Fibroblast of mammary gland (primary cell): ENCODE measurements at places on chromosomes 4 and X.

GRCh38 chr4:82069883-82070638 lies 303.7 kb downstream of the HNRNPD start:
- DNase-seq: no peak

DNA sequence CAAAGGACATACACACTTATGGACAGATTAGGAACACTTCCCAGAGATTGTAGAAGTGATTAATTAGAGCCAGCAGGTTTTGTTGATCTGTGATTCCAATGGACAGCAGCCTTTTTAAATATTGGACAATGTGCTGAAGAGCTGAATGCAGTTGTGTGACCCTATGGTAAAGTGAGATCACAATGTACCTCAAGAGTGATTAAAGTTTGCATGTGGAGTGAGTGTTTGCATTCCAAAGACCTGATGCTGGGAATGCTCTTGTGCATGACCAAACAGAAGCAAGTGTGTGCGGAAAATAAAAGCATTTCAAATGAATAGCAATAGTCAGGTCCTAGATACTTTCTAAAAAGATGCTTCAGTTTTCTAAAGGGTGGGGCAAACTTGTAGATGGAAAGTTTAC lies 154.1 kb downstream of the BANK1 start:
- peak; percentile 6 for DNase-seq

GRCh38 chr4:1968686-1969295 lies 40.0 kb downstream of the NELFA start:
- DNase-seq: no peak

- DNase-seq: no peak
Measured at GRCh38 chr4:117700111-117700892, 334.0 kb upstream of the NDST3 start.

GRCh38 chr4:56477192-56477702 lies 9.8 kb downstream of the SRP72 start:
- DNase-seq: no peak

DNA sequence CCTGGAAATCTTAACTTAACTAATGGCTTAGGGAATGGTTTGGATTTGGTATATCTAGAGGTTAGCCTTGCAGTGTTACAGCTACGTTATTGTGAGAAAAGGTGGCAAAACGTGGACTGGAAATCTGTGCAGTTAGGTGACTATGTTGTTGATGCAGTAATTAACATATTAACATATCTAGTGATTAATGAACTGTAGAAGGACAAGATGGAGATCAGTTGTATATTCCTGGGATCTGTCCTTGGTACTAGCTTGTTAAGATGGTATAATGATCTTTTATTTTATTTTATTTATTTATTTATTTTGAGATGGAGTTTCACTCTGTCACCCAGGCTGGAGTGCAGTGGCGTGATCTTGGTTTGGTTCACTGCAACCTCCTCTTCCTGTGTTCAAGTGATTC lies 36.9 kb downstream of the GPAT3 start:
- no peak for DNase-seq

DNA sequence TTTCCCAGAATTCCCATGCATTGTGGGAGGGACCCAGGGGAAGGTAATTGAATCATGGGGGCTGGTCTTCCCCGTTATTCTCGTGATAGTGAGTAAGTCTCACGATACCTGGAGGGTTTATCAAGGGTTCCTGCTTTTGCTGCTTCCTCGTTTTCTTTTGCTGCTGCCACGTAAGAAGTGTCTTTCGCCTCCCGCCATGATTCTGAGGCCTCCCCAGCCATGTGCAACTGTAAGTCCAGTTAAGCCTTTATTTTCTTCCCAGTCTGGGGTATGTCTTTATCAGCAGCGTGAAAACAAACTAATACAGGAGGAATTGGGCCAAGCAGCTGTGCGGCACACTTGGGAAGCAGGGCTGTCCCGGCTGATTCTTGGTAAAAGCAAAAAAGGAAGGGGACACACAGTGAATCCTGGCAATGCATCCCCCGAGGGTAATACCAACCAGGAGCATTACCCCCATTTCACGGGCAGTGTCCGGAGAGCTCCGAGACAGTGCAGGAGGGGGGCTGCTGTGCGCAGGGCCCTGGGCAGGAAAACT lies 185.7 kb downstream of the AFAP1 start:
- DNase-seq: no peak

GRCh38 chr4:37431417-37431743 lies 186.8 kb downstream of the NWD2 start:
- no peak for DNase-seq

- no peak for DNase-seq
Measured at GRCh38 chrX:69226459-69227158, 61.4 kb upstream of the PJA1 start.

DNA sequence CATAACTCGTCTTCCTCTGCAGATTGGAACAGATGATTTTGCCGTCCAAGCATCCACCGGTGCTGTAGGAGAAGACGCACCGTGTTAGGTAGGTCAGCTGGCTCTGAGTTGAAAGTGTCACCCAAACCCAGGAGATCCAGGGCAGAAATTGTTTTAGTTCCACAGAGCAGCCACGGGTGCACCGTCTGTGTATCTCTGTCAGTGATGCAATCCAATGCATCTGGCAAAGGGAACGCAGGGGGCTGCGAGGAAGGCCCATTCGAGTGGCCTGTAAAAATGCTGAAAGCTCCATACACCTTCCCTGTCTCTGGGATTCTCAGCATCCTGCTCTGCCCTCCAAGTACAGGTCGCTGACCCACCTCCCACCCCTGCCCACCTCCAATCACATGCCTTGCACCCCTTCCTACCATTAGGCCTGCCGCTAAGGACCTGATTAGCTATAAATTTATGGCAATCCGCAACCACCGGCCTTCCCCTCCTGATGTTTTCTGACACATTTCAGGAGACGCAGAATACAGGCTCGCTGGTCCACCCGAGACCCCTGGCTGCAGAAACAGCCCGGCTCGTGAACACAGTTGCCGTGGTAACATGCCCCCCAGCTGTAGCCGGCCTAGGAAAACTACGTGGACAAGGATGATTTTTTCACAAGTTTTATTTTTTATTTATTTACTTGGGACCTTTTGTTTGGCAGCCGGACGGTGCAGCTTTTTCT lies 39.7 kb upstream of the SHOX start:
- no peak for DNase-seq

- DNase-seq: no peak
Measured at GRCh38 chr4:101290654-101291053, 56.7 kb downstream of the PPP3CA start.

DNA sequence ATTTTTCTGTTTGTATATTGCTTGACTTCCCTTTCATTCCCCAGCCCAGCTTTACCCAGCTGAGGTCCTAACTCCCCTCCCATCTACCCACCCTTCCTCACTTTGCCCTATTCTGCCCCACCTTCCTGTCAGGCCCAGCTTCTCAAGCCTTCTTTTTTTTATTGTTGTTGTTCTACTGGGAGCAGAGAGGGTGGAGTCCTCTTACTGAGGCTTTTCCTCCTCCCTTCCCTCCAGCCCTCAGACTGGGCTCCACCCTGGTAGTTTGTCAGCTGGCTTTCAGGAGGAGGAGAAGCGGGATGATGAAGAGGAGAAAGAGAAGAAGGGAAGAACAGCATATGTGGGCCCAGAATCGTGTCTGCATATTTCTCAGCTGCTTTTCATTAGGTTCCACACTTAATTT lies 3.2 kb upstream of the KLF8 start:
- peak; percentile 4 for DNase-seq

DNA sequence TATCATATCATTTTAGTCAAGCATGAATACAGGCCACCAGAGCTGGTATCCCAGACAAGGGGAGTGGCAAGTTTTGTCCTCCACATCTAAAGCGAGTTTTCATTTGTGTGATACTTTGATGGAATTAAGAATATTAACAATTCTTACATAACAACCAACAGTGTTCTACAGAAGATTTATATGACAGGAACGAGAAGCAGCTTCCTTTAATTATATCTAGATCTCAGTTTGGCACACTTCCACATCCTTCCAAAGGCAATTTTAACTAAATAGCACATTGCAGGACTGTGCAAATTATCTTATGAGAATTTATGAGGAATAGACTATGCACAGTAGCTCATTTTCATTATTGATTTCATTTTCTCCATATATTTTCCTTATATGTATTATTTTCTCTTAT lies 121.2 kb upstream of the GUCY1A1 start:
- no peak for DNase-seq

GRCh38 chrX:16517039-16517605 lies 132.8 kb upstream of the S100G start:
- peak; percentile 16 for DNase-seq

DNA sequence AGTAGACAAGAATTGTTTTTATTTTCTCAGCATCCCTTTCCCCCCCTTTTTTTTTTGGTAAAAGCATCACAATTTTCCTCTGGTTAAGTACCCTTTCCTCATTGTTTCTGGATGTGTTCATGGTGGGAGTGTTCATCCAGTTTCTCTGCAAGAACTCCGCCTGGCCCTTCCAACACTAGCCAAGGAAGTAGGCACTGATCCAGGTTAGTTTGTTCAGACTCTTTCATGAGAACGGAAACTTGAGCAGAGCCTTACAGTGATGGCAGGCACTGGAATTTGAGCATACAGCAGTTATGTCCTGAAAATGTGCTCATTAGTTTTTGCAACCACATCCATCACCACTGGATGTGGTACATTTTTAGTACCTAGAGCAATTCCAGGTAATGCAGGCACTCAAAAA lies 336.1 kb upstream of the BOD1L1 start:
- peak; percentile 85 for DNase-seq

DNA sequence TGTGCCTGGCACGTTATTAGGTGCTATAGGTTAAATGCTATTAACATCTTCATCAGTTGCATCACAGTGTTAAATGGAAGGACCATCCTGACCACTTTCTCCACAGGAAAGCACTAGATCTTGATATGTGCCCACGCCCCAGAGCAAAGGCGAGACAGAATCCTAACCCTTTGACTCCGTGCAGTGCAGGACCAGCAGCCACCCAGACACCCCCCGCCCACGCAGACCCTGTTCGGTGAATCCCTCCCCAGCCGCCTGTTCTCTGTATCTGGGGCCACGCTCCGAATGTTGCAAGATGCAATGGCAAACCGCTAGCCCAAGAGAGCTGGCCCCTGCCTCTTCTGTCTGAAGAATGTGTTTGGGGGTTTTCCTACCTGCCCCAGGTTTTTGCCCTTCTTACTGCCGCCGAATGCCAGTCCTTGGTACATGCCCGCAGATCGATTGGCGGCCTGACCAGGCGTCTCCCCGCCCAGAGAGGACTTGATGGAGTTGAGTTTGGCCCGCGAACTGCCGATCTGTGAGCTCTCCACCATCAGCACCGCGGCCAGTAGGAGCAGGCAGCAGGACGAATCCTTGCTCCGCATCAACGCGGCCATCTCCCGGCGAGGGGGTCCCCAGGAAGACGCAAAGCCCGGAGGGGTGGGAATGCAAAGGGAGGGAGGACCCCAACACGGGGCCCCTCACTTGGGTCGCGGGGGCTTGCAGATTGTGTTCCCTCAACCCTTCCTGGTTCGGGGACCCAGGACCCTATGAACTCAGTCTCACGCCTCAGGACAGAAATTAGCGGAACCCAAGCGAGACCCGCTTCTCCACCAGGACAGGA lies 906 bp downstream of the DKK2 start:
- peak; percentile 27 for DNase-seq

- peak; percentile 94 for DNase-seq
Measured at GRCh38 chr4:83356899-83357661, 22.4 kb upstream of the HPSE start.

GRCh38 chrX:150872773-150873336 lies 25.6 kb downstream of the CD99L2 start:
- DNase-seq: no peak

DNA sequence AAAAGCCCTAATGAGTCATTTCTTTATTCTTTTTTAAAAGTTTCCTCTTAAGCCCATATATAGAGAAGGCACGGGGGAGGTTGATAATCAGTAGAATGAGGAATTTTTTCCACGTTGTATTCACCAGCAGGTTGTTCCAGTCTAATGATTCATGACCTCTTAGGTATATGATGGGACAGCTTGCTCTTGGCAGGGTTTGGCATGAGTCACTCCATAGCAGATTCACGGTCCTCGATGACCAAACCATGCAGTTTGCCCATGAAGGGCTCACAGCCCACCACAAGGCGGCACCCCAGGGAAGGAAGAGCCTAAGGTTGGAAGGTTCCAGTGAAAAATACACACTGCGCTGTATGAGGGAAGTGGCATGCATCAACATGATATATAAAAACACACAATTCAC lies 623.8 kb upstream of the DIPK2B start:
- peak; percentile 95 for DNase-seq

DNA sequence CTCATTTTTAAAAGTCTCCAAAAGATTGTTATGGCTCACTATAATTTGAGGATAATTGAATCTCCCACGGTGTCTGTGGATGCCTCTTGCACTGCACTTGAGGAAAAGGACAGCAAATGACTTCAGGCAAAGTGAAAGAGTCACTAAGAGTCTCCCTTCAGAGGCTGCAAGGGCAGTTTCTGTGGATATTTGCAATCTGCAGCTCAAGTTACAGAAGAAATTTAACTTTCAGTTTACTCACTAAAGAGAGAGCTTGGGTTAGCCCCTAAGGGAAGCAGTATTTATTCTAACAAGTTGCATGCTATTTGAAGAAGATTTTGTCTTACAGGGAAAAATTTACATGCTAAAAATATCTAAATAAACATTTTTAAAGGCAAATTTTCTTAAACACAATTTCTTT lies 912.0 kb upstream of the TENM3 start:
- no peak for DNase-seq

GRCh38 chr4:84852081-84852480 lies 114.4 kb downstream of the WDFY3 start:
- DNase-seq: peak; percentile 22

GRCh38 chr4:65665771-65666523 lies 4.3 kb downstream of the EPHA5 start:
- peak; percentile 6 for DNase-seq

DNA sequence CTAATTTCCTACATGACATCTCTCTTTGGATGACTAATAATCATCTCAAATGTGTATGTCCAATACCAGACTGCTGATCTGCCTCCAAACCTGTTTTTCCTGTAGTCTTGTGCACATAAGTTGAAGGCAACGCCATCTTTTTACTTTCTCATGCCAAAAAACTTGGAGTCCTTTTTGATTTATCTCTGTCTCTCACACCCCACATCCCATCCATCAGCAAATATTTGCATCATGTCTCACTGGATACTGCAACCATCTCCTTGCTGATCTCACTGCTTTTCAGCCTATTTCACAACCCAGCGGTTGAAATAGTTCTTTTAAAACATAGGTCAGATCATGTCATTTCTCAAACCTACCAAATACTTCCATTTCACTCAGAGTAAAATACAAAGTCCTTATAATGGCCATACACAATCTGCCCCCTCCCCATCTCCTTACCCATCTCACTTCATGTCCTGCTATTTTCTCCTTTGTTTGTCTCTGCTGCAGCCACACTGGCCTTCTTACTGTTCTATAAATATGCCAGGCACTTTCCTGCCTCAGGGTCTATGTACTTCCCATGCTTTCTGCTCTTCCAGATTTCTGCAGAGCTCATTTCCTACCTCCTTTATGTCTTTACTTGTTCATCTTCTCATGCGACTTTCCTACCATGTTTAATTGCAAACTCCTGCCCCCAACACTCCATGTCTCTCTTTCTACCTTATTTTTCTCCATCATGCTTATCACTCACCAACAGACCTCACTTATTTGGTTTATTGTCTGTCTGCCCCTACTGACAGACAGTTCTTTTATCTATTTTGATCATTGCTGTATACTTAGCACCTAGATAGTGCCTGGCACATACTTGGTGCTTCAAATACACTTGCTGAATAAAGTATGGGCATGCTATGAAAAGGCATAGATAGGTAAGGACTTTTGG lies 98.8 kb downstream of the ANXA3 start:
- DNase-seq: peak; percentile 95

GRCh38 chr4:27759611-27760575 lies 899.3 kb downstream of the STIM2 start:
- peak; percentile 3 for DNase-seq

GRCh38 chr4:78417603-78418002 lies 134.0 kb upstream of the ANXA3 start:
- no peak for DNase-seq
